Stimulated activated naive CD8-positive, alpha-beta T cell treated with anti-CD3 and anti-CD28 coated beads, Interleukin-15, amount 100 ng/mL, for 72 hours (primary cell): ENCODE measurements at places on chromosomes 4 and X.

DNA sequence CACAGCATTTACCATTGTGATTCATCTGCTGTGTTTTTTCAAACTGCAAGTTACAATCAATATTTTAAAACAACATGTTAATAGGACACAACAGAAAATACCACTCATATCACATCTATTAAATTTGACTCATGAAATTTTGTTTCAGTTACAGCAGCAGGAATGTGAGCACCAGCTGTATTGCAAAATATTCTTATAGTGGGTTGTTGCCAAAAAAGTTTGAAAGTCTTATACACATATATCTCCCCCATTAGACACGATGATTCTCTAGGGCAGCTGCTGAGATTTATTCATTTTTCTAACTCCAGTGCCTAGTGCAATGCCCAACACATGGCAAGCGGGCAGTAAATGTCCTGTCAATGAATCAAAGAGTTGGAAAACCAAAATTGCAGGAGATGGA is 26.6 kb upstream of the NKX3-2 start:
- DNase-seq = no peak

DNA sequence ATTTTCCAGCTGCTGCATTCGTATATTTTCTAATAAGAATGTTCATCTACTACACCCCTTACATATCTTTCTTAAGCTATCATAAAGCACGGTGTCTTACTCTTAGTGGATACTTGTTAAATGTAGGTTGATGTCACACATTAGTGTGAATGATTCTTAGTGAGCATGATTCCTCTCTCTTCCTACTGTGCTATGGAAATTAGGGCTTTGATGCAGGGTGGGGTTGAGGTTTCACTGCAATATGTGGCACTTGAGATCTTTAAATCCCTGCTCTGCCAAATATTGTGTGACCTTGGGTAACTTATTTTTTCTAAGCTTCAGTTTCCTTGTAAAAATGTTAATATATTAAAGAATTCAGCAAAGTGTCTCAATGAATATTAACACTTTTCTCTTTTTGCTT is 188.4 kb downstream of the PDGFRA start:
- no peak for DNase-seq

- DNase-seq = no peak
These were observed 17.8 kb downstream of the JADE1 start for GRCh38 chr4:128827296-128827695.

DNA sequence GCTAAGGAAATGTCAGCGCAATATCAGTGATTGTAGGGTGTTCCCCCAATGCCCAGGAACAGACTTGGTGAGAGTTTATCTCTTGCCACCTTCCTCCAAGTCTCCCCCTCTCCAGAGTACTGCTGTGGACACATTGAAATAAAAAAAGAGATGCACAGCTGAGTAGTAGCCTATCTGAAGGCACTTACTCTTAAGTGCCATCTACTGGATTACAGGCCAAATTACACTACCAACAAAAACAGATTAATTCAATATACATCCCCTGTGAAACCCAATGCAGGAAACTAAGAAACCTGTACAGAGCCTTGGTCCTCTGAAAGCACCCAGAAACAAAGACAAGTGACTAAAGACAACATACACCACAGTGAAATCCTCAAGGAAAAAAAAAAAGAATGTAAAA is 460.3 kb downstream of the ZIC3 start:
- DNase-seq = no peak

DNA sequence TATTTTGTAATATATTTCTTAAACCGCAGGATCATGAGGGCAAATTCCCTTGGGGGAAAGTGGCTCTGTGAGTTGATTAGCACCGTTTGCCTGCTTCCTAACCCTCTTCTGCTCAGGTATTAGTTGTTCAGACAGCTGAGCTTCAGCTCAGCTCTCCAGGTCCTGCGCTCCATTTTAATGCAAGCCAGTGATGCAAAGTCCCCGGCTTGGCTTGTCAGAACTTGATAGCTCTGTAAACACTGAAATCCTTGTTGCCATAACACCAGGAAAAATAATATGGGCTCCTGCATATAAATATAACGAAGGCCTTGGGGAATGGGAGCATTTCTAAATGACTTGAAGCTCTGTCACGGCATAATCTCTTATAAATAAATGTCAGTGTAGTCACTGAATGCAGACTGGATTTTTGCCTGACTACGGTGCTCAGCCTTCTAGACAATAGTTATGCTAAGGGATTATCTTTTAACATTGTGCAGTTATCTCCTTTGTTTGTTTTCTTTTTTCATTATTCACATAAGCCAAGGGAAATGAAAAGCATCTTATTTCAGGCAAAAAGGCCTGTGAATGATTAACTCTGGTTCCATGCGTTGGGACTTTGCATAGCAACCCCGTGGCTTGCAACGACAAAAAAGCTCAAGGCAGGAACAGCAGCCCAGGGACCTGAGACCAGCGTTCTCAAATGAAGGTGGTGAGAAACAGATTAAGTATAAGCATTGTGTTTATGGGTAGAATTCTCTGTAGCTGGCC is 253.2 kb downstream of the SPRY1 start:
- DNase-seq = no peak

DNA sequence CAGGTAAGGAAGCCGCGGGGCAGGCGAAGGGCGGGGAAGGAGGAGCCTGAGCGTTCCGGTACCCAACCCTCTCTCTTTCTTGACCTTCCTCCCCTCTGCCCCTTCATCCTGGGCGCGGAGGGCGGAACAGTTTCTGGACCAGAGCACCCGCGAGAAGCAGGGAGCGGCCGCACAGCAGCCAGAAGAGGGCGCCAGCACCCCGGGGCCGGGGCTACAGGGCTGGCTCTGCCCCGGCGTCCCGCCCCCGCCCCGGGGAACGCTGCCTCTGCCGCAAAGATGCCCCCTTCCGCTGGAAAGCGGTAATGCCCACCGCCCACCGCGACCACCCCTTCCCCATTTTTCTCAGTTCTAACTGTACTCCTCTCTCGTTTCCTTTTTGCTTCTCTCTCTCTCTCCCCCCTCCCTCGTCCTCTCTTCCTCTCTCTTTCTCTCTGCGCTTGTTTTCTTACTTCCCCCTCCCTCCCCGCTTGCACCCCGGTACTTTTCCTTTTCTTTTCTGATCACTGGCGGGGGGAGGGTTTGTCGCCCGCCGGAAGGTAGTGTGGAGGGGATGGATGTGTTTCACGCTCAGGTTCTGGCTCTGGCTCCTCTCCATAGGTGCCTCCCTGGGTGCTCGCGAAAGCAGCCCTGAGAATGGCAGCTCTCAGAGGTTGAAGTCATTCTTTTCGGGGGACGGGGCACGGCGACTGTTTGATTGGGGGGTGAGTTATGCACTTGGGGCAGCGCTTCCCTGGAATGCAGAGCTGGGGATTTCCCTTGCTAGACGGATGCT is 13.1 kb upstream of the PRDM8 start:
- DNase-seq = peak; percentile 93

DNA sequence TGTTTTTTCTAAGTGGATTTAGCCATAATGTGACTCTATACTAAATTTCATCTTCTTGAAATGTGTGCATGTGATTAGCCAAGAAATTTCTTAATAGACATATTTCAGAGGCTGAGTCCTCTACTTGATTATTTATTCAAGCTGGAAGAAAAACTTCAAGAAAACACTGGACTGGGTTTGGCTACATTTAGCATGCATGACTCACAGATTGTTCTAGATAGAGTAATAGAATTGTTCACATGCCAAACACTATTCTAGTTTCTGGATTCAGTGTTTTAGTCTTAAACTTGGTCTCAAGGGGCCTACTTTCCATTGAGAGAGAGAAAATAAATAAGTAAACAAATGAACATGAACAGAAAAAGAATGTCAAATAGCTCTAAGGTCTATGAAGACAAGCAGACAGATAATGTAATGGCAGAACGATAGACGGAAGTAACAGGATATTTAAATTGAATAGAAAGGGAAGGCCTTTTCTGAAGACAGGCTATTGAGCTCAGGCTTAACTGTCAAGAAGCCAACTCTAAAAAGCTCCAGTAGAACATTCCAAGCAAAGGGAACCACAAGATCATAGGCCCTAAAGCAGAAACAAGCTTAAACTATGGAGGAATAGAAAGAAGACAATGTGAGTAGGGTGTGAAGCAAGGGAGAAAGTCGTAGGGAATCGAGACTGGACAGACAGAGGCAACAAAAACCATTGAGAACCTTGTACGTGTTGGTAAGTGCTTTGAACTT is 104.6 kb downstream of the TMEM144 start:
- no peak for DNase-seq

GRCh38 chr4:140237616-140238350 is 83.8 kb upstream of the MAML3 start:
- no peak for DNase-seq
